Smooth muscle cell of trachea (primary cell): ENCODE measurements at places on chromosomes 3 and 15. TPM values are rescaled to one million over a fixed set of nuclear protein-coding genes. Genes with fewer than 3 reads are reported as not detected.

Gene ANKRD34C
- not detected in 2 replicates for total RNA-seq

Gene NUDT16
- total RNA-seq = 16.6 and 17.0 TPM in 2 replicates

Gene EDEM1
- 27.5 and 36.5 TPM in 2 replicates for total RNA-seq

Gene MORC1
- not detected in 2 replicates for total RNA-seq

Gene CHL1
- 3.3 and 8.9 TPM in 2 replicates for total RNA-seq

Gene ITGA11
- 3.1 and 8.6 TPM in 2 replicates for total RNA-seq

Gene ST8SIA2
- under 0.01 TPM in 1 of 2 replicates, not detected in the other for total RNA-seq

Gene GADL1
- 0.33 and 1.3 TPM in 2 replicates for total RNA-seq

Gene GATA2
- total RNA-seq = 1.6 and 2.6 TPM in 2 replicates

Gene DZIP3
- total RNA-seq = 16.5 and 25.5 TPM in 2 replicates

Gene MCF2L2
- 0.15 TPM in 1 of 2 replicates, not detected in the other for total RNA-seq
